ENCODE measurements at places on chromosomes 12 and 14.

- no peak for DNase-seq
Measured at GRCh38 chr12:100142851-100143559, at the start of gene BLTP3B. Gene BLTP3B, minus strand, starts transcription at chr12:100142874. Its CDS starts 239 bp downstream, at chr12:100142635.

GRCh38 chr14:73264885-73265720 lies 27.8 kb downstream of the PAPLN start:
- no peak for DNase-seq

GRCh38 chr14:34363733-34364134 lies 98.3 kb downstream of the SPTSSA start:
- DNase-seq, result no peak

DNA sequence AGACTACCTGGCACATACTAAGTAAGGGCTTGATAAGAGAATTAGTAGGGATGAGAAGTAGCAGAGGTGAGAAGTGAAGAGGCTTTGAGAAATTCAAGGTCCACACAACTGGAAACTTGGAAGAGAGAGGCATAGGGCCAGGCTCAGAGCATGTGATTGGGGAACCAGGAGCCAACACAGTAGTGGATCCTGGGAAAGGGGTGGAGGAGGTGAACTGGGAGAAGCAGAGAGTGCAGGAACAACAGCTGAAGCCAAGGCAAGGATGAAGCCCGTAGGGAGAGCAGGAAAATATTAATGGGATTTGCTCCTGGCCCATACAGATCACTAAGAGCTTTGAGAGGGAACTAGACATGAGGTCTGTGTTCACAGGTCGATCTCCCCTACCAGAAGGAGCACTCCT lies 1.4 kb upstream of the ITGB7 start:
- DNase-seq, result no peak

- DNase-seq, result no peak
Measured at GRCh38 chr14:19823765-19824164, 20.2 kb downstream of the OR4N2 start.

DNA sequence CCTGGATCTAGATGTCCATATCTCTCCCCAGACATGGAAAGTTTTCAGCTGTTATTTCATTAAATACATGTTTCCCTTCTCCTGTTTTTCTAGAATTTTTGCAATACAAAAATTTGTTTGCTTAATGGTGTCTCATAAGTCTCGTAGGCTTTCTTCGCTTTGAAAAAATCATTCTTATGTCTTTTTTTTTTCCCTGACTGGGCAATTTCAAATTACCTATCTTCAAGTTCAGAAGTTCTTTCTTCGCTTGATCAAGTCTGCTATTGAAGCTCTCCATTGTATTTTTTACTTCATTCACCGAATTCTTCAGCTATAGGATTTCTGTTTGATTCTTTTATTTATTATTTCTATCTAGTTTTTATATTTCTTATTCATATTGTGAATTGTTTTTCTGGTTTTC lies 130.2 kb upstream of the WSCD2 start:
- no peak for DNase-seq

- no peak for DNase-seq
Measured at GRCh38 chr12:90004319-90005074, 295.9 kb upstream of the ATP2B1 start.

GRCh38 chr14:68662392-68662791 lies 130.5 kb downstream of the ZFP36L1 start:
- no peak for DNase-seq

DNA sequence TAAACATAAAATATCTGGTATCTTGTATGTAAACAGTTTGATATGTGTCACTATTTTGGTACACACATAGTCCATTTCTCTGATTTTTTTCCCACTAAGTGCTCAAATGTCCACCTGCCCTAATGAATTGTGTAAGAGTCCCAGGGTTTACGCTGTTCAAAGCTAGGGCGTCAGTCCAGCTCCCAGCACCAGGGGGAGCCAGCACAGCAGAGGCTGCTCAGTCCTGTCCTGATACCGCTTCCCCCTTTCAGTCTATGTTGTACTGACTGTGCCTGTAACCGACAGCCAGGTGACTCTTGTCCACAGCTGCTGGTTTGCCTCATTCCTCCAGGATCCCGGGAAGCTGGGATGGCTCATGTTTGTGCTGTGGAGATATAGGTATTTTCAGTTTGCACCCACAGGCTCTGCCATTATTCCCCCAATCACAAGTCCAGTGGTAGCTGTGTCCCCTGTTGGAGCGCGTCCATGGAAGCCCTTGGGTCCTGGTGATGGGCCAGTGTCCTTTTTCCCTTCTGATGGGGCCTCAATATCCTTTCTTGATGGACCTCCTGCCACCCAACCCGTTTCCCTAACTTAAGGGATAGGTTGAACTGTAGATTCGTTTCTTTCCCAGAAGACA lies 242.0 kb downstream of the NEDD1 start:
- no peak for DNase-seq

DNA sequence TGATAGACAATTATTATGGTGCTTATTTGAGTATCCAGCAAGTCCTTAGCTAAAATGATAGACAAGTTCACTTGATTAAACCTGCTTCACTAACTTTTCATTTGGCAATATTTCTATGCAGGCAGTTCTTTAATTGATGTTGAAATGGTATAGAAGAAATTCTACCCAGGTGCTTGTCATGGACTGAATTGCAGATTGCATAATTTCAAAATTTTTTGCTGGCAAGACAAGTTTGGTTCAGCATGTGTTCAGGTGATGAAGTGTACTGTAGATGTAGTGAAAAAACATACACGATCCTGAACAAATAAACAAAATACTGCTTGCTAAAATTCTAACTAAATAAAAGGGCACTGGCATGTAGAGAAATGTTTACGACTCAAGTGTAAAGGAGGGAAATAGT lies 189.0 kb downstream of the FOXA1 start:
- DNase-seq, result no peak

GRCh38 chr12:56189099-56189917 lies at the start of gene SMARCC2:
Gene SMARCC2, minus strand, starts transcription at chr12:56189483. Its CDS starts 22 bp downstream, at chr12:56189461.
- peak; percentile 76 for DNase-seq

- DNase-seq, result no peak
Measured at GRCh38 chr12:79274501-79275064, 410.0 kb downstream of the SYT1 start.

- DNase-seq, result no peak
Measured at GRCh38 chr12:49568442-49569162, 660 bp upstream of the MCRS1 start.

- no peak for DNase-seq
Measured at GRCh38 chr14:76413962-76414600, 38.1 kb downstream of the ESRRB start.

DNA sequence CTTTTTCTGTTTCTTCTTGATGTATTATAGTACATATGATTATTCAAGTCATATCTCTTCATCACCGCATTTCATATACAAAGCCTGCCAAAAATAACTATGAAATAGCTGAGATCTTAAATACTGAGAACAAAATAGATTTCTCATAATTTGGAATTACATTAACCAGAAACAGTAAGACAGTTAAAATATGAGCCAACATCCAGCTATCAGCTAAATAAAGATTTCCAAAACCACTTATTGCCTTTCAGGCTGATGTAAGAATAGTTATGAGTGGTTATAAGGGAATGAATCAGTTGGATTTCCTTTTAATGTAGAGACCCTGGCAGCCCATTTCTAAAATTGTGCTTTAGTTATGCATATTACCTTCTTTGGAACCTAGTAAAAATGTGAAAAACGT lies 47.4 kb downstream of the TMEM117 start:
- no peak for DNase-seq

DNA sequence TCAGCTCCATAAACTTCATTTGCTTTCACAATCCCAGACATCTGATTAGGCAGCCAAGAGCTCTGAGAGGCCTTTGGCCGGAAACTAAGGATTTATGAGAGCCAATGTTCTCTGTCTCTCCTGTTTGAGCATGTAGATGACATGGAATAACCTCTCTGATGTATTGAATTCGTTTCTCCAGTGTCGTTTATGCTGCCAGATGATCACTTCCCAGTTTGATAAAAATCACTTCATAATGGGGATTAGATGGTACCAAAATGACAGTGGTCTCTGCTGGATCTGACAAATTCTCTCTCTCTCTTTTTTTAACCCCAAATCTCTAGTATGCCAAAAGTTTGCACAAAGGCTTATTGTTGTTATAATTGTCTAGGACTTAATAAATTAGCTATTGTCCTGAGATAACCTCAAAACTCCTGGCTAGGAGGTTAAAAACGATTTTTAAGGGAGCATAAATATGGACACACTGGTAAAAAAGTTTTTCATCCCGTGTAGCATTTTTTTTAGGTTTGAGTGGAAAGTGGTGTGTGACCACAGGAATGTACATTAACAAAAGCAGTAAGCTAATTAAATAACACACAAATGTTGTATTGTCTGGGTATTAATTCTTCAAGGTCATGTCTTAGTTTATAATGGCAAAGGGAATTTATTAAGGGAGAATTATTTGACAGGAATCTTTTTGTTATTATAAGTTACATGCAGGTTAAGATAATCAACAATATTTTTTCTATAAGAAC lies 82.6 kb upstream of the USP44 start:
- no peak for DNase-seq

- no peak for DNase-seq
Measured at GRCh38 chr14:105861985-105862465, 335.6 kb downstream of the TMEM121 start.

GRCh38 chr12:117134059-117134458 lies 34.8 kb upstream of the TESC start:
- DNase-seq, result no peak

GRCh38 chr14:62778852-62779251 lies 266.4 kb downstream of the KCNH5 start:
- no peak for DNase-seq

DNA sequence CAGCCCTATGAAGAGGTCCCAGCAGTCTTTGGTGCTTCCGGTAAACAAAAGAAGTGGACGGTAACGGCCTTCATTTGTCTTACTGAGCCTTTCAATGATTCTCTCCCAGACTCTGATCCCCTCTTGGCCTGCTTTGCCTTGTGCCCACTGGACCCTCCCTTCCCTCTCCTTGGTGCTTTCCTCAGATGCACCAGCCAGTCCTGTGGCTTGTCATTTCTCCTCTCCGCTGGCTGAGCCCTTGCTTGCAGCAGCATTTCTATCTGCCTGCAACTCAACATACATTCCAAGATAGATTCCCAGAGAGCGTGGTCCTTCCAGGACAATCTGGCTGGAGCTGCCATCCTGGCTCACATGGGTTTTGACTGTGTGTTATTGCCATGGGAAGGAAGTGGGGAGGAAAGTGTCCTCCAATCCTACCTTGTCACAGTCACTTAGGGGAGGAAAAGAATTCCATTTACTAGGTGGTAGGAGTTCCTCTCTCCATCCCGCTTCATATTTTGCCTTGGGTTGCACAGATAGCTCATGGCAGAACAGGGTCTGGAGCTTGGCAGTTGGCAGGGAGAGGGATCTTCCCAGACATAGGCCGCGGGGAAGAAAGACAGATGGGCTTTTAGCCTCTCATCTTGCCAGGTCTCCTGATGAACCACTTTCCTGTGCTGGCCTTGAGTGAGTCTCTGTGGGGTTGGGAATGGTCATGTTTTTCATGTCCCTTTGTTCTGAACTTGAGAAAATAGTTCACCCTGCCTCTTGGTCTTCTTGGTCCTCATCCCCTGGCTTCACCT lies 92.8 kb upstream of the KCNA1 start:
- no peak for DNase-seq

- DNase-seq, result no peak
Measured at GRCh38 chr14:66508846-66509621, 1.1 kb downstream of the GPHN start.

DNA sequence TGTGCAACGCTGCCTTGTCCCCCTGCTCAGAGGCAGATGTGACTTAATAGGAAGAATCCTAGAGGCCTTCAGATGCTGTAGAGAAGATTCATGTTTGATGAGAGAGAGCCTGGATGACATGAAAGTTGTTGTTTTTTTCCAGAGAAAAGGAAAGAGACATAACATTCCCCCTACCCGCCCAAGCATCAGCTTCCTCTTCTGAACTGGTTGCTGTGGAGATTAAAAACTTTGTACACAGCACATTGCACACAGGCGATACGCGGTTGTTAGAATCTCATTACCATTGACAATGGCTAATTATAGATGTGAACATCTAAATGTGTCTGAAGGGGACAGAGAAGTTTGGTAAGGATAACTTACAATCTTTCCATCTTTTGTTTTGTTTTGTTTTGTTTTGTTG lies 13.6 kb upstream of the ETFBKMT start:
- DNase-seq, result no peak

DNA sequence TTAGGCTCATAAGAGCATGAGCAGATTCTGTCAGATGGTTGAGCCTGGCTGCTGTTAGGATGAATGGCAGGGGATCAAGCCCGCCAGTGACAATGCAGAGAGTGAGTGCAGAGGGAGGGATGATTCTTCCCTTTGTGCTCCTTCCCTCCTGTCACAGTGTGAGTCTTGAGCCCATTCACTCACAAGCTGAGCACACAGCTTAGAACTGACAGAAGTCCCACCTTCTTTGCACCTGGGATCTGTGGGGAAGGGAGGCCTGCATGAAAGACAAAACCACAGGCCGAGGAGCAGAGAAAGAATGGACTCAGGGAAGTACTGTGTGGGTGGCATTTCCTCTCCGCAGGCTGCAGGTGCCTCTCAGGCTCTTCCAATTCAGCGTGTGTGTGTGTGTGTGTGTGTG lies 160.6 kb downstream of the KCNA5 start:
- no peak for DNase-seq

DNA sequence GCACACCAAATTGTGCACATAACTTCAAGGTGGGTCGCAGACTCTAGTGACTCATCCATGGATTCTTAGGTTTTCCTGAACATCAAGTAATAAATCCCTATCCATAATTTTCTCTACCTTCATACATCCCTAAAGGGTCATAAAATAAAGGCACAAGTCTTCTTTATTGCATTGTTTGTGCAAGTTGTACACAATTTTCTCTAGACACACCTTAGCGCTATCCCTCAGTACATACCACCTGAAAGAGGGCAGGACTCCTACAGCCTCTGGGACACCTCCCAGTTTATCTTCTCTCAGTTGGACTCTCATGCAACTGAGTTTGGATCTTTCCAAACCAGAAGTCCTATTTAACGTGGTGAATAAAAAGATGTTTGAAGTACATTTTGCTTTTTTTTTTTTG lies 168.5 kb upstream of the BMP4 start:
- no peak for DNase-seq

- DNase-seq, result peak; percentile 29
Measured at GRCh38 chr12:109264095-109264942, 44.8 kb downstream of the FOXN4 start.

DNA sequence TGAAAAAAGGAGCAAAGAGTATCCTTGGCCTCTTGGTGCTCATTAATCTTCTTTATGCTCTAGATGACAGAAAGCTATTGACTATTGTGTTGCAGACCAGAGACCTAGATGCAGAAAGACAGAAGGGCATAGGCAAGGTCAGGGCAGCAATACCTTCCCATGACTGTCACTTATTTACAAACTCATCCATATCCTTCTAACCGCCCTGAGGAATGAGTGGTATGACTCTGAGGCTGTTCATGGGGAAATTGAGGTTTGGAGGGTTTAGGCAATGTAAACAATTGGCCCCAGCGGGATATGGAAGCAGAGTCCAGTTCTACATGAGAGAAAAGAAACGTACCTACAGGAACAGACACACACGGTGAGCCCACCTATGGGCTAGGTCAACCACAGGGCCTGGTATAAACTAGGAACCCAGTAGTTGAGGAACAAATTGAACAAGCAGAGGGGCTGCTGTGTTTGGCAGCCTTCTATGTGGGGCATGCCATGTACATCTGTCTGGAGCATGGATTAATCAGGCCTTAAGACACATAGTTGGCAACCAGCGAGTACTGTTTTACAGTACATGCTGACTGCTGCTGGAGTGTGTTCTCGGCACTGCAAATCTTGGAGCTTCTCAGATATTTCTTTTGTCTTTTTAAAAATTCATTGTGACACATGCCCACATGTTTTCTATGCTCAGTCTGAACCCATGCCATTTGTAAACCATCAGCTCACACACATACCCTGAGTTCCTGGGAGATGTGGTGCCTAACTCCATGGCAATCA lies 159.7 kb upstream of the NTF3 start:
- DNase-seq, result no peak
